H1 (cell line): ENCODE measurements at places on chromosomes 2 and 18. TPM values are rescaled to one million over a fixed set of nuclear protein-coding genes. Genes with fewer than 3 reads are reported as not detected.

- DNase-seq: no peak
- no peak overlapping the region for H3K4me3 ChIP-seq
- H3K27me3 ChIP-seq: no peaks in the 10 kb centered on the region
- H3K4me1 ChIP-seq: no peaks in the 10 kb centered on the region
These were observed 352.6 kb upstream of the CWC22 start for GRCh38 chr2:180359522-180360282.

DNA sequence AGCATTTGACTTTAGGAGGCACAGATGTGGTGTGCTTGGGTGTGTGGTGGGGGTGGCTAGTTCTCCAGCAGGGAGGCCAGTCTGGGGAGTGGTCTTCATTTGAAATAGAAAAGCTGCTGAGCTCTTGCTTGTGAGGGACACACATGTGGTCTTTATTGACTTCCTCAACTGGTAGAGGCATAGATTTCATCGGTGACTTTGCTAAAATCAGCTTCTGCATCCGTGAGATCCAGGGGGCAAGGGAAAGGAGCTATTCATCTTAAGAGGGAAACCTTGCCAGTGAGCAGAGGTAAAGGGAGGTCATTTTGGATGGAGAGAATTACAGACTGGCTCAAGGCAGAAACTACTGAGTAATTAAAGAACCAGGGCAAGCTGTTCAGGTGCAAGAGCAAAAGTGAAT, 4.7 kb downstream of the MAPRE3 start:
- H3K27me3 ChIP-seq: no peaks in the 10 kb centered on the region; the same call in 1 of the 2 replicates
- no peak for DNase-seq
- H3K4me3 ChIP-seq: no peak overlapping the region; the same call in 1 of the 2 replicates
- H3K27ac ChIP-seq: no peak overlapping the region

Gene NGEF
- total RNA-seq: 3.2 and 7.9 TPM in 2 replicates

Gene ACADL
- total RNA-seq: 0.34 and 0.40 TPM in 2 replicates

Gene DSEL
- total RNA-seq: 20.6 and 22.8 TPM in 2 replicates
